ENCODE measurements at places on chromosomes 16 and 17. TPM values are rescaled to one million over a fixed set of nuclear protein-coding genes. Genes with fewer than 3 reads are reported as not detected.

XAF1 gene
- total RNA-seq = 4.5 TPM

DNA sequence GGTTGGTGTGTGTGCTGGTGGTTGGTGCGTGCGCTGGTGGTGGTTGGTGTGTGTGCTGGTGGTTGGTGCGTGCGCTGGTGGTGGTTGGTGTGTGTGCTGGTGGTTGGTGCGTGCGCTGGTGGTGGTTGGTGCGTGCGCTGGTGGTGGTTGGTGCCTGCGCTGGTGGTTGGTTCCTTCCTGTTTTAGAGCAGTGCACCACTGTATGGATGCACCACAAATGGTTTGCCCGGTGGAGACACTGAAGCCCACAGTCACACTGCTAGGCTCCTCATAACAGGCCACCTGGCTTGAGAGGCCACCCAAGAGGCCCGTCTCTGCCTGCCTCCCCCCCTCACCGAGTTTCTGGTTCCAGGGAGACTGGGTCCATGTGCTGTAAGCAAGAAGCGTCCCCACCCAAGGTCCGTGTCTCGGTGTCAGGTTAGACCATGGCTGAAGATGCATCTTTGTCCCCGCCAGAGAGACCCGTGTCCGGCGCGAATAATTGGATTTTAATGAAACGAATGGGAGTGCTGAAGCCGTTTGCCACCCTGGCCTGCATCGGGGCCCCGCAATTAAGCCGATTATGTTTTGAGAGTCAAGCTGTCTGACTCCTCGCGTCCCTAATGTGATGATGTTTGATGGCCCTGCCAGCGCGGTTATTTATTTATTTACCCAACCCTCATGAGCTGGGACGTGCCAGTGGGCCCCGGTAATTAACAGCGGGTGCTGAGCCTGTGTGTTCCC lies 161.3 kb upstream of the GSE1 start:
- no peak for DNase-seq
- no peak overlapping the region for H3K27ac ChIP-seq
- peaks cover 54% of the 10 kb centered on the region for H3K4me1 ChIP-seq
- no peaks in the 10 kb centered on the region for H3K27me3 ChIP-seq
- H3K4me3 ChIP-seq = no peak overlapping the region

CAPNS2 gene
- total RNA-seq = 2.2 TPM

GRCh38 chr16:67404740-67405226 lies 11.5 kb upstream of the TPPP3 start:
- H3K27me3 ChIP-seq = no peaks in the 10 kb centered on the region
- H3K27ac ChIP-seq = peak overlapping the region; percentile 75
- no peak for DNase-seq
- H3K4me1 ChIP-seq = peaks cover 24% of the 10 kb centered on the region

SECTM1 gene
- 7.0 TPM for total RNA-seq

DNA sequence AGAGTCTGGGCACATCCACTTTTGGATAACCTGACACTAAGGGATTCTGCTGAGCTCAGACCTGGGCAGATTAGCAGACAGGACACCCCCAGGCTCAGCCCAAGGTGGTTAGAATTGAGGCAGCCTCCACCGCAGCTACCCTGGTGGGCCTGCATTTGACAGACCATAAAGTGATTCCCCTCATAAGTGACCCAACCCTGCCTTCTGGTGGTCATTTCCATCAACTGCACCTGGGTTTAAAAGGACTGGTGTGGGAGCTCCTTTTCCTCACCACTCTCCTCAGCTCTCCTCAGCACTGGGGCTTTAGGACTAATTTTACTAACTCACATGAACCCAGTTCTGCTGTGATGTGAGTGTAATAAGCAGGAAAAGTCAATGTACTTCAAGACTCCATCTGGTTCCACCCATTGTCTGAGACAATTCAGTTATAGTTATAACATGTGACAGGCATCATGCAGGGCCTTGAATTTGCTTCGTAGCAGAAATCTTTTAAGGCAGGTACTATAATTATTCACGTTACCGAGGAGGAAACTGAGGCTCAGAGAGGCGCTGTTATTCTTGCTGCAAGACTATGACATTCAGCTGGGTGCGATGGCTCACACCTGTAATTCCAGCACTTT lies 42.5 kb downstream of the MYH3 start:
- H3K36me3 ChIP-seq = no peaks in the 10 kb centered on the region
- no peak overlapping the region for H3K4me3 ChIP-seq
- no peaks in the 10 kb centered on the region for H3K27me3 ChIP-seq
- no peak for DNase-seq
- H3K4me1 ChIP-seq = peaks cover 14% of the 10 kb centered on the region
- no peak overlapping the region for H3K27ac ChIP-seq
